NB4 (cell line): ENCODE measurements at places on chromosomes 2 and 18.
A peak's percentile ranks its signal among the peaks of the same experiment; 100 is the strongest.

GRCh38 chr2:45340318-45340717 is 270.7 kb downstream of the SRBD1 start:
- DNase-seq = no peak

- no peak for DNase-seq
These were observed 81.6 kb downstream of the CIB4 start for GRCh38 chr2:26559556-26559955.

DNA sequence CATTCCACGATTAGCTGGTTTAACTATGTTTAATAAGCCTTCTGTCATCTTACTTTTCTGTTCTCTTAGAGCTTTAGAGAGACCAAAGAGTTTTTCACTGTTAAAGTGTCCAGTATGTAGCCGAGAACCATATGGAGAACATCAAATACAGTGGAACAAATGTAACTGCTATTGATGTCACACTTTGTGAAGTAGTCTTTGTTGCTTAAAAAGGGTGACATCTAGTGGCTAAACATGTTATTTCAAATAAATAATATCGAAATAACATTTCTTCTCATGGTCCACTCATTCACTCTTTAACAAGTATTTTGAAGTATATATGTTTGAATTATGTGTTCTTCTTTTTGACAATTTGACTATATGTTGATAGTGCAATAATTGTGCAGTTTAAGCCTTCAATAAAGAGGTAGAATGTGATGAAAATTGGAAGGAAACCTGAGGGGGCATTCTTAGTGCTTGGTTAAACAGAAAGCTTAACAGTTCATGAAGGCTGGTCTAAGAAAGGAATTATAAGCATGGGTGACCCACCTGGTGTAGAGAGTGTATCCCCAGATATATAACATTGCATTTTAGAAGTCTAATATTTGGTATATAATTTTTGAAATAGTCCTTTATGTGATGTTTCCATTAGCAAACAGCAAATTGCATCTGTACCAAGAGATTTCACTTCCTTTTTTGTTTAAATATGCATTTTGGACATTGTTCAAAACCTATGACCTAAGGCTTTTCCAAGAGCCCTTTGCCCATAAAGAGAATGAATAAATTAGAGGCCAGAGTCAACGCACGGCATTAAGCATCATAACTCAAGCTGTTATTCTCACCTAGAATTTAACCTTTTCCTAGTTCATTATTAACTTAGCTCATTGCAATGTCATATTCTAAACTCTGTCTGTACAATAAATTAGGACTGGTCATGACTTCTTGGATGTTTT is 112.1 kb downstream of the KYNU start:
- peak; percentile 67 for DNase-seq

DNA sequence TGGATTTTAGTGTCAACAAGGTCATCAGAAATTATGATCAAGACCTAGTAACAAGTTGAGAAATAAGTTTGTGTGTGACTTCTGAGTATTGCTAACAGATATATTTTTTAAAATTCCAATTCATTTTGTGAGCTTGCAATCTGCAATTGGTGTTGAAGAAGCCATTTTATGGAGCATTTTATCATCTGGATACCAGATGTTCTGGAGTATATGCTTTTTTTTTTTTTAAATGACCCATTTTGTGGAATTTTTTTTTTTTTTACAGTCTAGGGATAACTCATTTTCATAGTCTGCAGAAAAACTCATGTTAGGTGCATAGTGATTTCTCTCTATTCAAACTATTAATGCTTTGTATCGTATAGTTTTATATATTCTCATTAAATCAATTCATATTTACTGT is 12.6 kb downstream of the QPCT start:
- no peak for DNase-seq
